ENCODE measurements at places on chromosomes 11 and 22.

- no peak for DNase-seq
Measured at GRCh38 chr11:117814766-117815261, 9.7 kb downstream of the FXYD2 start.

- DNase-seq = no peak
Measured at GRCh38 chr11:73547706-73548595, 50.0 kb downstream of the FAM168A start.

DNA sequence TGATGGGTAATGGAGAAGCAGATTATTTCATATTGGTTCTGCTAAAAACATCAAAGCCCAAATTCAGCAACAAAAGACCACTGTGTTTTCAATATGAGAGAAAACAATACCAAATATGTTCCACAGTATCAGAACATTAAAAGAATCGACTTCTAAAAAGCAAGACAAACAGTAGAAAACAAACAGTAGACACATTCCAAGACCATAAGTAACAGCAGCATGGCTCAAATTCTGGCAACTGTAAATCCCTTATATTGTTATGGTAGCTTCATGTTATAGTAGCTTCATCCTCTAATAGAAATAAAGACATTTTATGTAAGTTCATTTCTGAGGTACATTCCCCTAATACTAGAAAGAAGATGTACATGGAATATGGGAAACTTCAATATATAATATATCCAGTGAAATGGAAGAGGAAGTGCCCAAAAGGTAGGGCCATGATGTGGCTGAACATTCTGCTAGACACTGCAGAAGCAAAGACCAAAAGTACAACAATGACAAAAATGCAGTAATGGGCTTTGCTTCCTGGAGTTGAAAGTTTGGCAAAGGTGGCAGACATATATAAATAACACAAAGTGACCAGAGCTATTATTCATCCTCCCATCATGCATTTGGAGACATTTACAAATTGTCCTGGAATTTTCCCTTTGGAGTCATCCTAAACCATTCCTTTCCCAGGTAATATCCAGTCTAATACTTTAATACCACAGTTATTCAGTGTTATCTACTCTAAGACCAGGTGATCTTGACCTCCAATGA, 299.9 kb downstream of the DCDC1 start:
- no peak for DNase-seq

DNA sequence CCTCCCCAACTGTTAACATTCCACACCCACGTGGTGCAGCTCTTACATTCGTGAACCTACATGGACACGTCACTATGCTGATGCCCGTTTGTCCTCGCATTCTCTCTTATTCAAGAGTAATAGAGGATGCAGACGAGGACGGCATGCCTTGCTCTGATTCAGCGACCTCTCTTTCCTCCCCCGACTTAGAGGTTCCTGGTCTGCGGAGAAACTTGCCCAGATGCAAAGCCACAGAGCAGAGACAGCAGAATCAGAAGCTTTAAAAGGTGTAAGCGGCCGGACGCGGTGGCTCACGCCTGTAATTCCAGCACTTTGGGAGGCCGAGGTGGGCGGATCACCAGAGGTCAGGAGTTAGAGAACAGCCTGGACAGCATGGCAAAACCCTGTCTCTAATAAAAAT, 288.0 kb downstream of the NTM start:
- DNase-seq = no peak

DNA sequence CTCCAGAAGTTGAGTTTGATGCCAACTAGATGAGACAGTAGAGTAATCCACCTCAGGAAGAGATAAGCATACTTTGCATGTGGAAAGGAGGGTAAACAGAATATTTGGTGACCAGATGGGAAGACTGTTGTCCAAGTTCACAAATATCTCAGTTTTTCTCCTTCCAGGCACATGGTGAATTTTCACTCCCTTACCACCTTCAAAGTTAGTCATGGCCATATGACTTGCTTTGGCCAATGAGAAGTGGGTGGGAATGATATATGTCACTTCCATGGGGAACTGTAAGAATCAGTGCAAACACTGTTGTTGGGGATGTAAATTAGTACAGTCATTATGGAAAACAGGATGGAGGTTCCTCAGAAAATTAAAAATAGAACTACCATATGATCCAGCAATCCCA, 105.8 kb downstream of the SPATA19 start:
- no peak for DNase-seq

GRCh38 chr11:117824571-117825537, at the start of gene FXYD2:
Gene FXYD2, minus strand, starts transcription at chr11:117824744. Its CDS starts 66 bp downstream, at chr11:117824678.
- no peak for DNase-seq

DNA sequence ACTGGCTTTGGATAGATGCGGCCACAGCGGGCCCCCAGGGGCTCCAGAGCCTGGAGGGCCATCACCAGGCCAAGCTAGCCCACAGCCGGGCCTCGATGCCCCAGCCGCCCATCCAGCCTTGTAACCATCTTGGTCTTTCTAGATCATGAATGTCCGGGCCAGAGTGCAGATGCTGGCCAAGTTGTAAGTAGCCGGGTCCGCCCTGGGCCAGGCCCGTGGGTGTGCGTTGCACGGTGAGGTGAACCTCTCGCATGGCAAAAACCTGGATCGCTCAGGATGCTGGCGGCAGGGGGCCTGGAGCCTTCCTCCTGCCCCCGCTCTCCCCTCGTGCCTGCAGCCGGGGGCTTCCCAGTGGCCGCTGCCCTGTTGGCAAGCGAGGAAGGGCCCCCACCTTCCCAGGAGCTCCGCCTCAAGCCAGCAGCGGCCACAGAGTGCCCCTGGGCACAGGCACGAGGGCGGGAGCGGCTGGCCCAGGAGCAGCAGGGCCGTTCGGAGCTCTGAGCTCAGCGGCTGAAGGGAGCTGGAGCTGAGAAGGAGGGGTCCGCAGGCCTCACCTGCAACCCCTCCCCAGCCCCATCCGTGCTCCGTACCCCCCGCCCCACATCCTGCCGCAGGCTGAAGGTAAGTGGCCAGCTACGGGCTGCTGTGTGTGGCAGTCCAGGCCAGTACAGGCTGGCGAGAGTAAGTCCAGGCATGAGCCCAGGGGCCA, 10.9 kb upstream of the MRPL23 start:
- DNase-seq = no peak

DNA sequence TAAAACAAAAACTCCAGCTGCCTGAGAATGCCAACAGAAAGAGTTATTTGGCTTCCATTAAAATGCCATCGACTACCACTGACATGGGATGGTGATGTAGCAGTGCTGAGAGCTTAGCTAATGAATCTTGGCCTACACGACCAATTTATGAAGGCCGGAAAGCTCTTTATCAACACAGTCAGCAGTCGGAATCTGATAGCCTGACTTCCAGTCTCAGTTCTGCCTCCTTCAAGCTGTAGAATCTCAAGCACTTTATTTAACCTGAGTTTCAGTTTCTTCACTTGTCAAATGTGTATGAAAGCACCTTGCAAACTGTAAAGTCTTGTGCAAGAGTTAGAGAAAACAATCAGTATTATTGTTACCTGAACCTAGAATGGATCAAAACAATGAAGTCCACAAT, 335.7 kb upstream of the NARS2 start:
- DNase-seq = no peak

- DNase-seq = no peak
Measured at GRCh38 chr22:49961601-49962011, 1.0 kb downstream of the PIM3 start.

DNA sequence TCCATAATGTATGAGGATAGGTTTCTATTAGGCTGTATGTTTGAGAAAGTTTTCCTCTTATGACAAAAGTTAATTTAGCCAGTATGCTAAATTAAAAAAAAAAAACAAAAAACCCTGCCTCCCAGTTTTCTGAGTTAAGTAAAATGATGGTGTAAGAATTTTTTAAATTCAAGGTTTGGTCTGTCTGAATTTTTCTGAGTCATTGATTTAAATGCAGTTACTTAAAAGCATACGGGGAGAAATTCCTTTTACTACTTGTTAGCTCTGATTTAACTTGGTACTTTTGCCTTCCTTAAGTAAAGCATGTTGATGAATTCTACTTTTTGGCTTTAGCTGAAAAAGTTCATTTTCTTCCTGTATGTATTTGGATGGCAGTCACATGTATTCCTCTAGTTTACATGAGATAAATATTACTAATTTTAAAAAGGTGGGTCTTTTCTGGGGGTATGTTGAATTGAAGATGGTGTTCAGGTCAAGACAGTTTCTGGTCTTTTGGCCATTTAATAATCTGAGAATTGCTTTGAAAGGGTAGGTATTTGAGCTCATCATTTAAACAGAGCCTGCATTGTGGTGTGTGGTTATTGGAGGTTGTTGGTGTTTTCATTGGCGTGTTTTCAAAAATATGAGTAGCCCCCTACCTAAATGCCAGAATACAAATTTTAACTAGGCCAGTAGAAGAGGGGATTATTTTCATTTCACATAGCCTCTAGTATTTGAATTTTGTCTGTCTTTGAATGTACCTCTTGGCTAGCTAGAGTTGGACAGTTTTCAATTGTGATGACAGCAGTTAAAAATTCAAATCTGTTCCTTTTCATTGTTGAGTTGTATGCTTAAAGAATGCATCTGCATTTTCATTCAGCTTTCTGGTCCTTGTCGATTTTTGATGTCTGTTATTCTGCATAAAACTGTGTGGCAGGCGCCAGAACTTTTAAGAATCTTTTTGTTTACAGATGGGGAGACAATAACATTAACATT, 64.7 kb downstream of the MTMR3 start:
- DNase-seq = no peak

DNA sequence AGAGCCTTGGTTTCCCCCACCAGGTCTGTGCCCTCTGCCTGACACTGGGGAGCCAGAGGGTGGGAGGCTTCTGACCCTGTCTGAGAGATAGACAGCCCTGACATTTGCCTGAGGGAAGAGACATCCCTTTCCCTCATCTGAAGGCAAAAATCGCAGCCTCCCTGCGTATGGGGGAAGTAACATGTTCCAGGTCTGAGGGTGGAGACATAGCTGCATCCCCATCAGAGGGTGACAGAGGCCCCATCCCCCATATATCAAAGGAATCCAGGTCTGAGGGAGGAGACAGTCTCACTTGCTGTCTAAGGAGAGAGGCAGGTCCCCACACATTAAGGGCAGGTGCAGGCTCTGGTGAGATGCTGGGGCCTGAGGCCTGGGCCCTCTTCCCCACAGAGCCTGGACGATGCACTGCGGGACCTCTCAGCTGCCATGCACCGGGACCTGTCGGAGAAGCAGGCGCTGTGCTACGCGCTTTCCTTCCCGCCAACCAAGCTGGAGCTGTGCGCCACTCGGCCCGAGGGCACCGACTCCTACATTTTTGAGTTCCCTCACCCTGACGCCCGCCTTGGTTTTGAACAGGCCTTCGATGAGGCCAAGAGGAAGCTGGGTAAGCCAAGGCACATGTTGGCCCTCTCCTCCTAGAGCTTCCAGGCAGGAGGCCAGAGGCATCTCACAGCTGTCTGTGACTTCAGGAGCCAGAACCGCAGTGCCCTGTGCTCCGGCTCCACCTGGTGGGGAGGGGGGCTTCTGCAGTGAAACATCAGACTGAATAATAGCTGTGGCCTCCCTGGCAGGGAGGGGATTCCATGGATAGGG, 16.1 kb upstream of the RELT start:
- no peak for DNase-seq

DNA sequence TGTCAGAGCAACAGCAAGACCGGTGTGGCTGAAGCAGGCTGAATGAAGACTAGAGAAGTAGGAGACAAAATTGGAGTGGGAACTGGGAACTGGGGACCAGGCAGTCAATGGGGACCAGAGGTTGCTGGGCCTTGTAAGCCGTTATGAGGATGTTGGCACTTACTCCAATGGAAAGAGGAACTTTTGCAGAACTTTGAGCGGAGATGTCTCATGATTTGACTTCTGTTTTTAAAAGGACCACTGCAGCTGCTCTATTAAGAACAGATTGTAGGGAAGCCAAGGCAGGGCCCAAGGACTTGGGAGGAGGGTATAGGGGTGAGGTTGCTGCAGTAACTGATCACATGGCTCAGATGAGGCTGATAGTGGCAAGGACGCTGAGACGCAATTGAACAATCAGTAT, 34.2 kb downstream of the IL18 start:
- DNase-seq = no peak

- DNase-seq = no peak
Measured at GRCh38 chr11:11373934-11374333, 20.9 kb upstream of the CSNK2A3 start.

GRCh38 chr11:117186431-117186761, 7.9 kb downstream of the SIDT2 start:
- no peak for DNase-seq

- DNase-seq = no peak
Measured at GRCh38 chr11:72358466-72359405, 75.6 kb downstream of the CLPB start.

DNA sequence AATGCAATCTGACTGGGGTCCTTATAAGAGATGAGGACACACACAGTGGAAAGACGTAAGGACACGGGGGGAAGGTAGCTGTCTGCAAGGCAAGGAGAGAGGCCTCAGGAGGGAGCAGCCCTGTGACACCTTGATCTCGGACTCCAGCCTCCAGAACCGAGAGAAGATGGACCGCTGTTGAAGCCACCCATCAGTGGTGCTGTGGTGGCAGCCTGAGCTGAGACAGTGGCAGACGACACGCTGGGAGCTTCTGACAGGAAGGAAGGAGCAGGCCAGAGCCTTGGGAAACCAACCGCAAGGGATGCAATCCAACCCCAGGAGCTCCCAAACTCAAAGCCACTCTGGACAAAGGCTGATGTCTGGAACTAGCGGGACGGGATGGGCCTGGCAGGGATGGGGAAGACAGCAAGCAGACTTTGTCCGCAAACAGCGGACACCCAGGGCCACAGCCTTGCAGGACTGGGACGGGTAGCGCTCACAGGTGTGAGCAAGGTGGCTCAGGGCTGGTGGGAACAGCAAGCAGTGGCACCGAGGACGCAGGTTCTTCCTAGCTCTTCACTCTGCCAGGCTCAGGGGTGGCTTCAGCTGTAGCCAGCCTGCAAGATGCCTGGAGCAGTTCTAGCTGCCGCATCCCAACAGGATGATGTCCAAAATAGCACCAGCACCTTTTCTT, 10.9 kb downstream of the LTO1 start:
- DNase-seq = no peak

- no peak for DNase-seq
Measured at GRCh38 chr11:17129003-17129402, 51.5 kb upstream of the RPS13 start.

DNA sequence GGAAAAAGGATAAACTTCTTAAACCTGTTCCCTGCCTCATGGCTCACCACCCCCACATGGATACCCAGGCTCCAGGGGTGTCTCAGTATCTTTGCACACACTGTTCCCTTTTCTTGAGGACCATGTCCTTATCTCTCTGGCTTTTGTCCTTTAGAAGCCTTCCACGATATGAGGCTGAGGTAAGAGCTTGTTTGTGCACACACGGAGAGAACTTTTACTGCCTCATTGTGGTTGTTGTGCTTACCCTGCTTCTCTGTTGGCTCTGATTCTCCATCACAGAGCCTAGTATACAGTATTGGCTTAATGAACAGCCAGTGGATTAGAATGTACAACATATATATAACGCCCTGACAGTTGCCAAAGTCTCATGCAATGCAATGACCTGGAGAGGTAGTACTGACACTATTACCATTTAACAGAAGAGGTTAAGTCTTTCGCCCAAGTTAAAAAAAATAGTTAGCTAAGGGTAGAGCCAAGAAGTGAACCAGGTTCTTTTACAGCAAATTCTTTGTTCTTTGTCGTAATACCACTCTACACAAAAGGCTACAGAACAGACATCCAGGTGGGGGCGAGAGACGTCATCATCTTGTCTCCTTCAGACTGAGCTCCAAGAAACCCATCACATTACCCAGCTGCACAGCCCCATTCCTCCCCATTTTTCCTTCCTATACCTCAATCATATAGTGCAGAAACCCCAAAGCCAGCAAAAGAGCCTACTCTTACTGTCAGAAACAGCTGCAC, 117.3 kb downstream of the PLEKHA7 start:
- no peak for DNase-seq

- no peak for DNase-seq
Measured at GRCh38 chr22:49672014-49672516, 155.6 kb downstream of the BRD1 start.

- DNase-seq = no peak
Measured at GRCh38 chr11:19816040-19816439, 103.4 kb downstream of the NAV2 start.
